ENCODE measurements at places on chromosomes 1 and 21.

GRCh38 chr1:177476676-177477075, 305.9 kb downstream of the BRINP2 start:
- no peak for DNase-seq

DNA sequence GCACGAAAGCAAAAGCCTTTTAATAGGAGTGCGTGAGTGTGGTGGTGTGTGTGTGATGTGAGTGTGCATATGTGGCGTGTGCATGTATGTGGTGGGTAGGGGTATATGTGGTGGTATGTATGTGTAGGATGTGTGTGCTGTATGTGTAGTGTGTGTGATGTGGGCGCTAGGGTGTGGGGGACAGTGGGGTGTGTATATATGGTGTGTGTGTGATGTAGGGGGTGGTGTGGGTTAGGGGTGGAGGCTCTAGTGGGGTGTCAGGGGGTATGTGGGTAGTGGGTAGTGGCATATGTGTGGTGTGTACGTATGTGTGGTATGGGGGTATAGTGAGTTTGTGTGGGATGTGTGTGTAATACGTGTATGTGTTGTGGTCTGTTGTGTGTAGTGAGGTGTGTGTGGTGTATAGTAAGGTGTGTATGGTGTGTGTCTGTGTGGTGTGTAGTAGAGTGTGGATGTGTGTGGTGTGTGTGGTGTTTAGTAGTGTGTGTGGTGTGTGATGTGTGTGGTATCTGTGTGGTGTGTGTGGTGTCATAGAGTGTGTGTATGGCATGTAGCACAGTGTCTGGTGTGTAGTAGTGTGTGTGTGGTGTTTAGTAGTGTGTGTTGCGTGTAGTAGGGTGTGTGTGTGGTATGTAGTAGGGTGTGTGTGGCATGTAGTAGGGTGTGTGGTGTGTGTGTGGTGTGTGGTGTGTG, 86.0 kb downstream of the SYT2 start:
- DNase-seq, result no peak

GRCh38 chr1:111214074-111214801, 13.3 kb upstream of the CHI3L2 start:
- DNase-seq, result no peak

GRCh38 chr1:45953934-45954847, 150.8 kb downstream of the MAST2 start:
- DNase-seq, result peak; percentile 70

DNA sequence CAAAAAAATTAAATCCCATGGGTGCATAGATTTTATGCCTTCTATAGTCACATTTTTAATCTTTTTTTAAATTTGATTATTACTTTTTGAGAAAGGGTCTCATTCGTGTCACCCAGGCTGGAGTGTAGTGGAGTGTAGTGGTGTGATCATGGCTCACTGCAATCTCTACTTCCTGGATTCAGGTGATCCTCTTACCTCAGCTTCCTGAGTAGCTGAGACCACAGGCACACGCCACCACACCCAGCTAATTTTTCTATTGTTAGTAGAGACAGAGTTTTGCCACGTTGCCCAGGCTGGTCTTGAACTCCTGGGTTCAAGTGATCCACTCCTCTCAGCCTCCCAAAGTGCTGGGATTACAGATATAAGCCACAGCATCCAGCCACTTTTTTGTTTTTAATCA, 10.4 kb downstream of the CBR3 start:
- DNase-seq, result no peak

DNA sequence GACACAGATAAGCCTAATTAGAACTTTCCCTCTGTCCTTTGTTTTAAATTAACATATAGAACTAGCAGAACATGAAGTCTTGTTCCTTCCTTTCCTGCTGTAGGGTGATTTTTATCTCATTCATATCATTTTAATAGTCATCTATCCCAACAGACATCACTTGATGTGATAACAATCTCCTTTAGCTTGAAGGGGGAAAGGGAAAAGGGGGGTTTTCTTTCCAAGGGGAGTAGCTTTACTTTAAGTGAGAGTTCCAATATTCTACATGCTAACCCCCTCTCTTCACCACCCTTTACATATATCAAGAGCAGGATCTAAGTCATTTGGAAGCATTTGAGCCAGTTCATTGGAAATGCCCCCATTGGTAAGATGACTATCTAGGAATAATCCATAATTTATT, 241.9 kb downstream of the HHIPL2 start:
- no peak for DNase-seq

- no peak for DNase-seq
Observed at GRCh38 chr1:163440090-163440489, 118.3 kb downstream of the NUF2 start.

DNA sequence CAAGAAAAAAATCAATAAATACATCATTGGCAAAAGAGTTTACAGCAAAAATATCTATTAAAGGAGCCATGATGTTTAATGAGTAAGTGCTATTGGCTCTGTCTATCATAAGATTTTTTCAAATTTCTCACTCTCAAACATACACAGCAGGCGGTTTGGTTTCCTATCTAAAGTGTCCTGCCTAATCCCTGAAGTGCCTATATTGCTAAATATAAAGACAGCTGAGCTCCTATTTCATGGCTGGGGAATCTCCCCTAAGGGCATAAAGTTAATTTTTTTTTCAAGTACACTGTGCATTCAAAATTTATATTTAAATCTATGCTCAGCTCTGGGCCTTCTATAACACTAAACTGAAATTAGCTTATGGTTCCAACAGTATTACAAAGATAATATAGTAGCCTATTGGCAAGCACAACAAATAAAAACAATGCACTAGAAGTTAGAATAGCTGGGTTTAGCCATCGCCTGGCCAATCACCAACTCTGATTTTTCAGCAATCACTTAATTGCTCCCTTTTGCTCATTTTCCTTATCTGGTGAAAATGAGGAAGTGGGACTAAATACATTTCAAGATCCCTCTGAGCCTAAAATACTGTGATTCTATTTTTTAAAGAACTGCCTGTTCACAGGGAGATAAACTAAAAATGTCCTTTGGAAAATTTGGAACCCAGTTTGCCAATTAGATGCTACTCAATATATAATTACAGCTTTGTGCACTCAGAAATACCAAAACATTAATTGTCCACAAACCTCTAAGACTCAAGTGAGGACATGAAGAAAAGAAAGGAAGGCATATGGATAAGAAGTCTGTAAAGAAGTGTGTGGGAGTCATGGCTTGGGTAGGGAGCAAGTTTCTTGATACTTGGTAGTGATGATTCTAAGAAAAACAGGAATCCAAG, 62.5 kb downstream of the WDR64 start:
- no peak for DNase-seq

- no peak for DNase-seq
Observed at GRCh38 chr1:38516560-38516959, 343.0 kb downstream of the RRAGC start.

DNA sequence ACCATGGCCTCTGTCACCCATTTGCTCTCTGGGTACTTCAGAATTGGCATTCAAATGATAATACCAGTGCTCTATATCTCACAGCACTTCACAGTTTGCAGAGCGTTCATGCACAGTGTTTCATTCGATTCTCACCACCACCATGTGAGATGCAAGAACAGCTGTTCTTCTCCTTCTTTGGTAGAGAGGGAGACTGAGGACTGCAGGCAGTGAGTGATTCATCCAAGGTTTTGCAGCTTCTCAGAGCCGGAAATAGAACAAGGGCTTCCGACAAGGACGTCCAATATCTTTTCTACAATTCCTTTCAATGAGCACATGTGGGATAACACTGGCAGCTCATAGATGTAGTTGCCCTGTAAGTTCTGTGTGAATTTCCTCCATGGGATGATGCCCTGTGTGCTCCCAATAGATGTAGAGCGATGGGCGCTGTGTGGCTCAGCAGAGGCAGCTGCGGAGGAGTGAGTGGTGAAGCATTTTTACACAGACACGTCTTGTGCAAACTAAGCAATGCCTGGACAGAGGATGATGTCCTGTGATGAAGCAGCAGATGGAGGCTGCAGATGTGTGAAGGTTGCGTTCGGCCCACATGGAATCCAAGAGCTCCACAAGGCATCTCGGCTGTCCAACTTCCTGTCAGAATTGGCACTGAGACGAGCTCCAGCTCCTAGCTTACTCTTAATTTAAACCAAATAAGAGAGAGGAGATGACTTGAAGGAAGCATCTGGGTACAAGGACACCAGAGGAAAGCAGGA, 24.9 kb downstream of the MT1HL1 start:
- DNase-seq, result no peak

GRCh38 chr1:226596531-226597165, 48.1 kb downstream of the STUM start:
- DNase-seq, result no peak

- DNase-seq, result no peak
Observed at GRCh38 chr1:206833106-206833680, 32.2 kb upstream of the IL20 start.

- DNase-seq, result no peak
Observed at GRCh38 chr1:172628401-172628800, 30.5 kb upstream of the FASLG start.

DNA sequence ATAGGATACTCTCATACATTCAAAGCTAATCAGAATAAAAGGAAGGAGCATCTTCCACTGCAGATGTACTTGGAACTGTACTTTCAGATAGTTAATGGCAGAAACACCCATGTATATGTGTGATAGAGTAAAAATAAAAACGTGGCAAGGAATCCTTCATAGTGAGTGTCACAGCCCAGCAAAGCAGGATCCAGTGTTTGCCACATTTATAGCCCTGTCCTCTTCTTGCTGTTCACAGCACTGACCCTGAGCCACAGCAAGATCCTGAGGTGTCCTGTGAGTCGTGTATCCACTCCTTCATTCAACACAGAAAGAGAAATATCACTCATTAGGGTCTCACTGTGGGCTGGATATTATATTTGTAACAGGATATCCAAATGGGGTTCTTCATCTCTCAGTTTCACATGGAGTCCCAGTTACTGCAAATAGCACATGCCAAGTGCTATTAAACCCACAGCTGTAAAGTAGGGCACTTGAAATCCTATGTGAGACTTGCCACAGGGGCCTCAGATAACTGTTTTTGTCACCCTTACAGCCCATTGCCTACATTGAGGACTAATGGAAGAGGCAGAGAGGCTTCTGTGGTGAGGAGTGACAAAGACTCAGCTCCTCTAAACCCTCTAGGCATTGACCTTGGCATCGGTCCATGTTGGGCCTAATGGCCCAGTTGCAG, 41.3 kb downstream of the CYP2J2 start:
- no peak for DNase-seq

DNA sequence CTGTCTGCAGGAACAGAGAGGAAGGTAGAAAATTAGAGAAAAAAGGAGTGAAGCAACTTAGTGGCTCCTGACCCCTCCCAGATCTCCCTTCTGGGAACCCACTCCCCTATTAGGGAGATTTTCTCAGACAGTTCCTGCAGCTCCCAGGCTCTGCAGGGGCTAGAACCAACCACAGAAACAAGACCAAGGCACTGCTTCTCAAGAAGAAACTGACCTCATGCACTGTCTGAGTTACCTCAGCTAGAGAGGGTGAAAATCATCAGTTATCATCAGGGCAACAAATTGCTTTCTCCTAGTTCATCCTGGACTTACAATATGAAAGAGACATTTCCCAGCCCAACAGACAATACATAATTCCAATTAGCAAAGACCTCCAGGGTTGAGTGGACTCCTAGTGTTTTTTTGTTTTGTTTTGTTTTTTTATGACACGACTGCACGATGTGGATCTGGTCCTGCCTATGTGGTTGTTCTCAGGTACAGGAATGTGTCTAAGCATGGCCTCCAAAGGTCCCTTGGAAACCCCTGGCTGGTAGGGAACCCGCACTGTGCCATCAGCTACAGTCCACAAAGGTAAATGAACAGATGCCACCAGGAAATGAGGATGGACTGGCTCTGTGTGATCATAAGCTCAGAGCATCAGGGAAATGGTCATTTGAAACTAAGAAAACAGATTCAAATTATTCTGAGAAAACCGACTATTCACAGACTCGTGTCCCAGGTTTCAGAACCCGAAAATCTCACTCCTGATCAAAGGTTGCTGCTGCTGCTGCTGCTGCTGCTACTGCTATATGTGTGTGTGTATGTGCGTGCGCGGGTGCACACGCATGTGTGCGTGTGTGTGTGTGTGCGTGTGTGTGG, 65.3 kb downstream of the LAMC2 start:
- no peak for DNase-seq

- DNase-seq, result no peak
Observed at GRCh38 chr1:41419584-41420295, 58.5 kb downstream of the FOXO6 start.

GRCh38 chr1:208835781-208836180, 591.6 kb upstream of the PLXNA2 start:
- no peak for DNase-seq

DNA sequence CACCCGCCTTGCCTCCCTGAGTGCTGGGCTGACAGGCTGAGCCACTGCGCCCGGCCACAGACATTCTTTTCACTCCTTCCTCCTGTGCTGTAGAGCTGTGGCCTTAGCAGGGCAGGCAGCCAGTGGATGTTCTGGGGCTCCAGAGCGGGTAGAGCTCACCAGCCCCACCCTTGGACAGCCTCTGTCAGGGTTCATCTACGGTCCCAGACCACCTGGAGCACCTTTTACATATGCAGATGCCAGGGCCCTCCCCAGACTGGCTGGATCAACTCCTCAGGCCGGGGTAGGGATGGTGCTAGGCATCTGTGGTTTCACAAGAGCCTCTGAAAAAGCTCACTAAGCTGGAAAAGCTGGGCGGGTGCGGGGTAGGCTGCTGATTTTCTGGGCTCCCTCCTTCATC, 4.6 kb downstream of the ATP13A2 start:
- no peak for DNase-seq

DNA sequence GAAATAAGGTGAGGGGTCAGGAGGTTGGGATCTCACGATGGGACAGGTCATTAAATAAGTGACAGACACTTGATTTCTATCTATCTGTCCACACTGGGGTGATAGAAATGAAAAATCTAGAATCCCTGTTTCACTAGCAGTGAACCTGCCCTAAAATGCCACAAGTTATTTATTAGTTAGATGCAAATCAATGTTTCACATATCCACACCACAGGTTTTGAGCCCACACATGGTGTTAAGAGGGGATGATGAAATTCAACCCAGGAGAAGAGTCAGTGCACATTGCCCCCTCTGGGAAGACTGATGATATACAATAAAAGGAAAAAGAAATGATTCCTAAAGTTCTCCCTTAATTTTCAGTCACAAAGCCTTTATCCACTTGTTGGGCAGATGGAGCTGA, 10.1 kb upstream of the NTPCR start:
- no peak for DNase-seq

DNA sequence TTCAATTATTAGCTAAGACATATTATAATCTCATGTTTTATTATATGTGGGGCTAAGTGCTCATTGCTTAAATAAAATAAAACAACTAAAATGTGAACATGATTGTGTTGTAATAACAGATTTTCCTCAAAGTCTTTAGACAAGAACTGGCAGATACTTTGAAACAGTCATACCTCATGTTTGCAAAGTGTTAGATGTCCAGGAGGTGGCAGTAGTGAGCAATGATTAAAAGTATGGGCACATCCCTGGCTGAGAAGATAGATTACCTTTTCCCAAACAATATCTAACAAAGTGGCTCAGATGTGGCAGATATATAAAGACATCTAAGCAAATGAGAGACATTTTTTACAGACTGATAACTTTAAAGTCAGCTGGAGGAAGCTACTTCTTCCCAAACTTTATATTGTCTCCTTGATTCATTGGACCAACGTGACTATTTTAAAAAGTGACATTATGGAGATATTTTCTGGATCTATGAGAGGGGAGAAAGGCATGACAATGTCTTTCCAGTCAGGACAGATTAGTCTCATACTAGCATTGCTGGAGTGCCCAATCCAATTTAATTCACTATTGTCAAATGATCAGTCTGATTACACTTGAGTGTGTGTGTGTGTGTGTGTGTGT, 269.8 kb downstream of the S1PR1 start:
- DNase-seq, result peak; percentile 56

- DNase-seq, result no peak
Observed at GRCh38 chr1:66266350-66266749, 267.6 kb upstream of the SGIP1 start.

GRCh38 chr1:65791801-65792668, 660 bp upstream of the PDE4B start:
- peak; percentile 3 for DNase-seq

All from cardiac muscle cell (in vitro differentiated cells and primary cell).